NCI-H510A (cell line): ENCODE measurements at places on chromosomes 11 and 22.

- DNase-seq = no peak
These were observed 56.4 kb downstream of the ANO1 start for GRCh38 chr11:70134490-70134889.

DNA sequence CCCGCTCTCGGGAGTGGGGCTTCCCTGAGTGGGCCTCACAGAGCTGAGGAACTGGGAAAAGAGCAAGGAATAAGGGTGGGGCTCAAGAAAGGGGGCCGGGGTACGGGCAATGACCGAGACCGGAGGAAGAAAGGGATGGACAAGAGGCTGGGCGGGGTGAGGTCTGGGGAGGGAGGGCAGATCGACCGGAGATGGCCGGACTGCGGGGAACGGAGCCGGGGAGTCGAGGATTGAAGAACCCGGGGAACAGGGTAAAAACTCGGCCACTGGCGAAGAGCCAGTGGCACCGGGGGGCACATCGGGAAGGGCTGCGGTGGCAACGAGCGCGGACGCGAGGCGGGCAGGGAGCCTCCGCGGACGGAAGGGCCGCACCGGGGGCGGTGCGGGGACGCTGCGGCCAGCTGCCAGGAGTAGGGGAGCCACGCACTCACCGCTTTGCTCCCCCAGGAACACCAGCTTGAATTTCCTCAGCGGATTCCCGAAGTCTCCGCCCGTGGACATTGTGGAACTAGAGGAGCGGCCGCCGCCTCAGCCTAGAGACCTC, 667 bp downstream of the RAB6A start:
- DNase-seq = no peak

DNA sequence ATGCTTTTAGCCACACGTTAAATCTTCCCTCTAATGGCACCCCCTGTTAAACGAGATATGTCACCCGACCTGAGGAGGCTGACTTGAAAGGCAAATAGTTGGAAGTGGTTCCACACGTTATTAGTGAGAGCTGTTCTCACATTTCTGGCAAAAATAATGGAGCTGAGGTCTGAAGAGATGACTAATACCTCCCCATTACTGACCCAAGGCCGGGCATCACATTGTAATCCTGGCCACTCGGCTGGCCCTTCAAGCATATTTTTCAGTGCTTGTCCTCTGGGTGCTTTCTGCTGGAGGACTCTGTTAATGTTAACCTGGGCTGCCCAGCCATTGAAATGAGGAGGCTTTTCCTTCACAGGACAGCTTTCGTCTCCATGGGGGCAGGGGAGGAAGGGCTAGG, 260.0 kb upstream of the CADM1 start:
- no peak for DNase-seq

DNA sequence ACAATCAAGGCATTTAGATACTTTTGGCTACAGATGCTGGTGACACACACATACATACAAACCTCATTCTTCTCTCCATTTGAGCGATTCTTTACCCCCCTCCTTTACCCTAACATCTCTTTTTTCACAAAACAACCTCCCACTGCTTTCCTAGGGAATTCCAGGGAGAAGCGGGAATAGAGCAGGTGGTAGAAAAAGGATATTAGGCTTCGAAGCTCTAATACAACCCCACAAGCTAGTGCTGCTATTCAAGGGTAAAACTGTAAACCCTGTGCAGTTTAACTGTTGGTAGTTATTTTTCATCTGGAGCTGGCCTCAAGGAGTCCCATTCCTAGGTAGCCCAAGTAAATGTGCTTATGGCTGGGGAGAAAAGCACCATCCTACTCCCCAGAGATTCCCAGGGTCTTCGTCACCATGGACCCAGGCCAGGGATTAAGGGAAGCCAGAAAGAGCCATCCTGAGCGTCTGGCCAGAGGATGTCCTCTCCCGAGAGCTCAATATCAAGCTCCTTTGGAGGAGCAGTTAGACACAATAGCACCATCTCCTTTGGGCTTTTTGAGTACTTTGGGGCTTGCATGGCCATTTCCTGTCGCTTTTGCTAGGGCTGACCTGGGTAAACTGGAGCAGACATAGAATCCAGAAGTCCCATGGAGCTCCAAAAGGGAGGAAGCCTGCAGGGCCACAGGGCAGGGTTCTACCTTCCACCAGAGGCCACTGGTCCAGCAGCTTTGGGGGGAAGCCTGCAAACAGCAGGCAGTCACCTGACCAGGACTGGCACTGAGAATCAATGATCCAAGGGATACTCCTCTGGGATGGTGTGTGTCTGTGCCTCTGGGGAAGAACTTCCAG, 3.1 kb downstream of the MAML2 start:
- DNase-seq = no peak

GRCh38 chr11:105032495-105032894, 2.4 kb downstream of the CASP1 start:
- DNase-seq = no peak

- DNase-seq = peak; percentile 81
These were observed 8.8 kb upstream of the CASTOR1 start for GRCh38 chr22:30297991-30298701.

GRCh38 chr11:115924744-115925567, 420.7 kb upstream of the CADM1 start:
- no peak for DNase-seq

DNA sequence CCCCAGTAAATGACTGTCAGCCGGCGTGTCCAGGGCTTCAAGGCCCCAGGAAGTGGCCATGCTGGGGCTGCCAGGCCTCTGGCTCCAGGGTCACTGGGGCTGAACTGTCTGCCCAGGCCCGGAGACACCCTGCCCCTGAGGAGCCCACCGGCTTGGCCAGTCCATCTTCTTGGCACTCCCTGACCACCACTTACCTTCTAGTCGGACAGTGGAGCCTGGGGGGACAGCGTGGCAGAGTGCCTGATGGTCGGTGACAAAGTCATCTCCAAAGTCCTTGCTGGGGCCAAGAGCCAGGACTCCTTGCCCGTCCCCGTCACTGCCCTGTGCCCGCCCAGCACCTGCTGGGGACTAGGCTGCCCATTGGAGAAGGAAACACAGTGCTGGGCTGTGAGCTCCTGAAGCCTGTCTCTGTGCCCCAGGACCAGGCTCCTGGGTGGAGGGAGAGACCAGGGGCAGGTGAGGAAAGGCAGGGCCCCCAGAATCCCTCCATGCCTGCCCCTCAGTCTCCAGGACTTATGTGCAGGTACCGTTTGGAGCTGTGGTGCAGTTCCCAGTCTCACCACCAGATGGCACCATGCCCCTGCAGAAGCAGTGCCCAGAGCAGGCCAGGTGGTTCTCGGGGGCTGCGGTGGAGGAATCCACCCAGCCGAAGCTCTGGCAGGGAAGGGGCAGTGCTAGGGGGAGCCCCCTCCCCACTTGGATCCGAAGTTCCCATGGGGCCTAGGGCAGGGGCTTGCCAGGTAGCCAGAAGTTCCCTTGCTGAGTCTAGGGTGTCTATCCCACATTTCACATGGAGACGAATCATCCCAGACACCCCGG, 6.0 kb upstream of the CCDC188 start:
- DNase-seq = no peak

GRCh38 chr22:19666673-19667593, 47.4 kb upstream of the SEPTIN5 start:
- no peak for DNase-seq

DNA sequence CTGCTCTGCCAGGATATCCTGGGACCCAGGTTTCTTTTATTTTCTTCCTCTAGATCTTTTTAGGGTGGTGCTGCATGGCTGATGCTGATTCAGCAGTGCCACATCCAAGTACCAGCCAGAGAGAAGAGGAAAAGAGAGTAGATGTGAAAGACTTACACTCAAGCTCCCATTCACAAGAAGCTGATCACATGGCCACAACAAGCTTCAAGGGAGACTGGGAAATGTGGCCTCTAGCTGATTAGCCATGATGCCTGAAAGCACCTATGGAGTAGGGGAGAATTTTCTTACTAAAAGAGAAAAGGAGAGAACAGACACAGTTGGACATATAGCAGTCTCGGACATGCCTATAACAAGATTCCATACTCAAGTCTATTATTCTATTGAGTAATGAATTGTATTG, 34.4 kb upstream of the FJX1 start:
- DNase-seq = no peak

DNA sequence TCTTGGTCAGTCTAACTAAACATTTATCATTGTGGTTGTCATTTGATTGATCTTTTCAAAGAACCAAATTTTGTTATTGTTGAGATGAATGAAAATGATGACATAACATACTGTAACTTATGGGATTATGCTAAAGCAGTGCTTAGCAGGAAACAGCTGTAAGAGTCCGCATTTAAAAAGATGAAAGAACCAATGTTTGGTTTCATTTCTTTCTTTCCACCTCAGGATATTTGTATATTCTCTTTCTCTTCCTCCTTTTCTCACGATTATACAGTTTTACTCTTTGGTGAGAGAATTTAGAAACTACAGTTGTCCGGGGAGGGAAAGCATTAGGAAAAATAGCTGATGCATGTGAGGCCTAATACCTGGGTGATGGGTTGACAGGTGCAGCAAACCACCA, 23.1 kb downstream of the PIH1D2 start:
- no peak for DNase-seq

- DNase-seq = no peak
These were observed 171.7 kb downstream of the DBX1 start for GRCh38 chr11:19988598-19988997.

GRCh38 chr11:122089111-122089510, 26.9 kb downstream of the BLID start:
- no peak for DNase-seq

DNA sequence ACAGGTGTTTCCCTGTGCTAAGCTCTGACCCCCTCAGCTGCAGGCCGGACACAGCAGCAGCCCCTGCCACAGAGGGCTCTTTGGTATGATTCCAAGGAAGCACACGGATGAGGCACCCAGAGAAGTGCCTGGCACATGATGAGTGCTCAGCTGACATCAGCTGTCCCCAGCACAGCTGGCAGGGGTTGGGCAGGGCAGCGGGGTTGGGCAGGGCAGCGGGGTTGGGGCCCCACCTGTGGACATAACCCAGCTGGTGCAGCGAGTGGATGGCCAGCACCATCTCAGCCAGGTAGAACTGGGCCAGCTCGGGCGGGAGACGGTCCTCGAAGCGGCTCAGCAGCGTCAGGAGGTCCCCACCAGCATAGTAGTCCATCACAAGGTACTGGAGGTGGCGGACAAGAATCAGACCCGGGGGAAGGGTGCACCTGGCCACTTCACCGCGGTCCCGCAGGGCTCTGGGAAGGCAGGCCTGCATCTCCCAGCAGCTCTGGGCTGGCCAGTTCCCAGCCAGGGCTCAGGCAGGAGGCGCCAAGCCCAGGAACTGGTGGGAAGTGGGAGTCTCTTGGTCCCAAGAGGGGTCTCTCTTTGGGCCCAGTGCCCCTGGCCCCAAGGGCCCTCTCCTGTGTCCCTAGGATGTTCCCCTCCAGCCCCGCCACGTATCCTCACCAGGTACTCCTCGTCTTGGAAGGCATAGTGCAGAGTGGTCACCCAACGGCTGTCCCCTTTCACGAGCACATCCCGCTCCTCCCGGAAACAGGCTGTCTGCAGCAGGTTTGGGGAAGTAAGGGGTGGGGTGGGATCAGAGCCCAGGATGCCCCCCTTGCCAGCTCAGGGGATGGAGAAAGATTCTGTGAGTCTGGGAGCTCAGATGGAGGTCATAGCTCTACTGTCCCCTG, 4.3 kb downstream of the CDC42BPG start:
- DNase-seq = no peak

DNA sequence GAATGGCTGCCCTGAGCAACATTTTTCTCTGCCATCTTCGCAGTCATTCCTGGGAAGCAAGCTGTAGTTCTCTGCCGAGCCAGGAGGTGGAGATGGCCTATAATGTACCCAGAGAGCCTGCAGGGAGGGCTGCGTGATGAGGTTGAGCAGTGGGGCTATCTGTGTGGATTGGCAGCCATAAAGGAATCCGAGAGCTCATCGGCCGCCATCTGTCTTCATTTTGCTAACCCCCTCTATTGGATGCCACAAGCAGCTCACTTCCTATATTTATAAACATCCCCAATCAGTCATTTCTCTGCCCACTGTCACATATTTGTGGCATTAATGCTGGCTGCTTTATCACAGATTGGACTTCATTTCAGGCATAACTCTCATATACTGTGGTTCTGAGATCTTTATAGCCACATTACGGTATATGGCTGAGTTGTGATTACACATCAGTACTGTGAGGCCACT, 209.5 kb downstream of the NTM start:
- no peak for DNase-seq

- DNase-seq = no peak
These were observed 930 bp downstream of the SCYL1 start for GRCh38 chr11:65525546-65526480.

DNA sequence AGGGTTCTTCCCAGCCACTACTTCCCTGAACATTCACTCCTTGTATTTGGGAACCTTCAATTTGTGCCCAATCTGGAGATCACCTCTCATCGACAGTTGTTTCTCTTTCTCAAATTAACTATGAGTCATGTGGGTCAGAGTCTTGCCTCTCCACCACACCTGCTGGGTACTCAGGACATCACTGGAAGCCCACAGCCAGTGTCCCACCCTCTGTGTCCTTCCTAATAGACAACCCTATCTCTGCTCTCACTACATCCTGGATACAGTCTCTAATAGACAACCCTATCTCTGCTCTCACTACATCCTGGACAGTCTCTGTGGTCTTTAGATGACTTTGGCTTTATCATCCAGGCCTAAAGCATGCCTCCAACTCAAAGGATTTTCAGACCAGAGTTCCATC, 70.1 kb downstream of the ARL14EP start:
- no peak for DNase-seq

DNA sequence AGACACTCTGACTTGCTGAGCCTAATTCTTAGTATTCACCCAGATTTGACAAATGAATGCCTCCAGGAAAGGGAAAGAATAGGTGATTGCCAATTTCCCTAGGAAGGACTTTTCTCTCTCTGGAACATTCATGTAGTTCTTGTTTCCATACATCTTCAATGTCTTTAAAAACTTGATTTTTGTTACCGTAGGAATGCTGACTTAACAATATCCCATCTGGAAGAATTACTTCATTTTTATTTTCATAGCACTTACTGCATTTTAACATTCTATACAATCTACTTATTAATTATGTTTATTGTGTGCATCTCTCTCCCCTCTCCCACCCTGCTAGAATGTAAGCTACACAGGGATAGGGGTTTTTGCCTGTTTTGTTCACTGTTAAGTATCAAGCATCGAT, 66.6 kb downstream of the SLC5A12 start:
- DNase-seq = no peak

DNA sequence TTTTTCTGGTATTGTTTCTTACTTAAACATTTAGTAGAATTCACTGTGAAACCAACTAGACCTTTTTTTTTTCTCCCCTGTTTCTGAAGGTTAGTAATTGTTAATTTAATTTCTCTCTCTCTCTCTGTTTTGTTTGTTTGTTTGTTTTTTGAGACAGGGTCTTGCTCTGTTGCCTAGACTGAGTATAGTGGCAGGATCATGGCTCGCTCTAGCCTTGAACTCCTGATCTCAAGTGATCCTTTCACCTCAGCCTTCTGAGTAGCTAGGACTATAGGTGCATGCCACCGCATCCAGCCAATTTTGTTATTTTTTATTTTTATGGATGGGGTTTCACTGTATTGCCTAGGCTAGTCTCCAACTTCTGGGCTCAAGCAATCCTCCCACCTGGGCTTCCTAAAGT, 165.0 kb downstream of the UVRAG start:
- no peak for DNase-seq

DNA sequence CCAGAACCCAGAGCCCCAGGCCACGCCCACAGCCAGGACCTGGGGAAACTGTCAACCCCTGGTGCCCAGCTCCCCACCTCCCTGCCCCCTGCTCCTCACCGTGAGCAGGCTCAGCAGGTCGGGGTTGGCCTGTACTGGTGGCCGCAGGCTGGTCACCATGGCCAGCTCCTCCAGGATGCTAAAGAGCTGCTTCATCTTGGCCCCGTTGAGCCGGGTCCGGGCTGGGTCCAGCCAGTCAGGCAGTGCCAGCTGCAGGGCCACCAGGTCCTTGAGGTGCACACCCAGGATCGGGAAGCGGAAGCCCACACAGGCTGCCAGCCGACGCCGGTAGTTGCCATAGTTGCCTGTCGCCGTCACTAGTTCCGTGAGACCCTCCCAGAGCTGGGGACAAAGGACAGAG, 7.3 kb downstream of the RASGRP2 start:
- DNase-seq = no peak
